Motor neuron (in vitro differentiated cells): ENCODE measurements at places on chromosomes 6 and 20. TPM values are rescaled to one million over a fixed set of nuclear protein-coding genes. Genes with fewer than 3 reads are reported as not detected.

Gene SRF
- total RNA-seq, result 10.6 and 13.5 TPM in 2 replicates

Gene ABHD16B
- total RNA-seq, result not detected in 2 replicates

Gene PPARD
- total RNA-seq, result 13.5 and 17.1 TPM in 2 replicates

Gene IL20RA
- not detected in 2 replicates for total RNA-seq

Gene LRFN2
- 4.4 and 5.1 TPM in 2 replicates for total RNA-seq

Gene SLPI
- total RNA-seq, result not detected in 2 replicates

DNA sequence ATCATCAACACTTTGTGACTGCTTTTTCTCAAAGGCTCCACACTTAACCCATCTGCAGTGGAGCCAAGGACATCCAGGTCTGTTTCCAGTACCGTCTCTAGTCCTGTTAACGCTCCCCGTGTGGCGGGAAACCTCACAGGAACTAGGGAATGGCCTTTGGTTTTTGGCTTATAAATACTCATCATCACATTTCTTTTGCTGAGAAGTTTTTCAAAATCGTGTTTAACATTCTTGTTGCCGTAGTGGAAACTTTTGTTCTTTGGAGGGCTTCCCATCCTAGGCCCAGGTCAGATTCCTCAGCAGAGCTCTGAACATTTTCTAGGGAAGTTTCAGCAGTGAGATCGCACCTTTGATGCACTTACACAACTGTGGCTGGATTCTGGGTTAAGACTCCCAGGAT is 24.6 kb downstream of the DAAM2 start:
- ATAC-seq, result no peak

DNA sequence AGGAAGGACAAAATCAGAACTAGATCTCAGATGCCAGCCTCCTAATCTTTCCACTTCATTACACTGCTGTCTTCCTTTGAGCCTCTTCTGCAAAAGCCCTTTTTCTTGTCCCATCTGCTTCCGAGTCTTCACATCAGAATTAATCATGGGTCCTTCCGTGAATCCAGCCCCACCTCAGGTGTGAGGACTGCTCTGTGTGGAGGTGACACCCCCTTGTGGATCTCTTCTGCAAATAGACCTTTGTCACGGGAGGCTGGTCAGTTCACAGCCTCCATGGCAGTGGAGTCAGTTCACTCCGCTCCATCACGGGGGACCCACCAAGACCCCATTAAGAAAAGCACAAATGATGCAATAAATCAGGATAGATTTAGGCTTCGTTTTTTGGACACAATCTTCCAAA is 171.1 kb downstream of the ADAT2 start:
- ATAC-seq, result no peak

DNA sequence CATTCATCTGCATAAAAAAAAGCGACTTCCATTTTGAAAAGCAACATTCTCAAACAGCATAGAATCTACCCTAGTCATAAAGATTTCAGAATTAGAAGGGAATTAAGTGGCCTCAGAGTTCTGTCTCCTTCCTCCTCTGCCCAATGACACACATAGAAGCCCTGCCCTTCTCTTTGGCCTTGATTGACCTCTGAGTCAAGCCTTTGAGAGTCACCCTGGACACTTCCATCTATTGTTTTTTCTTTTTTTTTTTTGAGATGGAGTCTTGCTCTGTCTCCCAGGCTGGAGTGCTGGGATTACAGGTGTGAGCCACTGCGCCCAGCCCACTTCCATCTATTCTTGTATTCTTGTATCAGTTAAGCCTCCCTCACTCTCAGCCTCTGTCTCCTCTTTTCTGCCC is 44.8 kb upstream of the CTNNBL1 start:
- ATAC-seq, result no peak

- ATAC-seq, result no peak
These were observed 29.8 kb downstream of the TENT5A start for GRCh38 chr6:81722506-81723223.

- ATAC-seq, result peak; percentile 96
These were observed 45.3 kb downstream of the RRBP1 start for GRCh38 chr20:17636523-17637412.

GRCh38 chr6:117613920-117614560 is 11.7 kb upstream of the GOPC start:
- peak; percentile 77 for ATAC-seq

DNA sequence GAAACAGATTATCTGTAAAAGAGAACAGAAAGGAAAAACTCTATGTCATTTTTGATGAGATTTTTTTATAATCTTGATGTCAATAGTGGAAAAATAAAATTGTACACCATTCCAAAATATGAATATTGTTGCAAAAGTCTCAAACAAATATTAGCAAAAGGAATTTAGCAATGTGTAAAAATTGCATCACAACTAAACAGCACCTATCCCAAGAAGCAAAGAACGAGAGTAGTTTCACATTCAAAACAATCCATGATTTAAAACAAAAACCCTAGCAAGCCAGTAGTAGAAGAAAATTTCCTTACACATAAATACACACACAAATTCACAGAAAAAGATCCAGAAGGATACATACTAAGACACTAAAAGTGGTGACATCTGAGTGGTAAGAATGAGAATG is 38.4 kb downstream of the LCA5 start:
- no peak for ATAC-seq

- no peak for ATAC-seq
These were observed 110.3 kb upstream of the BACH2 start for GRCh38 chr6:90406957-90407356.

GRCh38 chr6:124694139-124694705 is 268.0 kb upstream of the RNF217 start:
- peak; percentile 81 for ATAC-seq

- ATAC-seq, result no peak
These were observed 83.5 kb downstream of the ZHX3 start for GRCh38 chr20:41234041-41234440.

GRCh38 chr6:135675862-135676261 is 175.6 kb upstream of the PDE7B start:
- peak; percentile 32 for ATAC-seq

DNA sequence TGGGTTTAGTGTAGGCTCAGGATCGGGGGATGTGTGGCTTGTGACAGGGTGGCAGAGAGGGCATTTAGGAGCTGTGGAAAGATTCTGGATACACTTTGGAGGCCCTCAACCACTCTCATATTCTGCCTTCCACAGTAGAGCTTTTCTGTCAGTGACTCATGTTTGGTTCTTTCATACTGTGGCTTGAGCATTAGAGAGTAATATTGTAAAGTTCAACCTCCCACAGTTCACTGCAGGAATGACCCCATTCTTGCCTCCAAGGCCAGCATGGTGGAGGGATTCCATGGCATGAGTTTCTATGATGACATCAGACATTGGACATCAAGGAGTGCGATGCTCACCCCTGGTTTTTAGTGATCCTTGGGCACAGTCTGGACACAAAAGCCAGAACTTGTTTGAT is 50.9 kb downstream of the DTD1 start:
- ATAC-seq, result no peak

GRCh38 chr6:16929809-16930208 is 168.5 kb upstream of the ATXN1 start:
- ATAC-seq, result no peak

DNA sequence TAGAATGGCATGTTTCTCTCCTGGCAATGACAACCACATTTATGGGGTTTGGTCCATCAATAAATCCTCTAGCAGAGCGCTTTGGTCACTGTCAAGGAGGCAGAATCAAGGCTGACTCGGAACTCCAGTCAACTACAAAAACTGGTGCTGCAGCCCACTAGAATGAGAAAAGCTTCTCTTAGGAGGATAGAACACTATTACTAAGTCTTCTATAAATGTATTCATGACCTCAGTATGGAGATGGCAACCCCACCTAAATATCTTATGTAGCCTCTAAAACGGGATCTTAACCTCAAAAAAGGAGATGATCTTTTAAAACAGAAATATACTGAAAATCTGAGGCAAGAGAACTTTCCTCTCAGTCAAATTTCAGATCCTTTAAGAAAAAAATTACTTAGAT is 68.5 kb downstream of the RALGAPA2 start:
- ATAC-seq, result no peak
